ENCODE measurements at places on chromosomes 7 and 10.

GRCh38 chr10:12592967-12593366, 243.6 kb downstream of the CAMK1D start:
- DNase-seq = no peak

- no peak for DNase-seq
Measured at GRCh38 chr10:62528441-62528840, 154.3 kb downstream of the ZNF365 start.

- DNase-seq = no peak
Measured at GRCh38 chr7:19016140-19016539, 101.3 kb downstream of the TWIST1 start.

GRCh38 chr10:43078986-43079273, 2.1 kb downstream of the RET start:
- DNase-seq = no peak

DNA sequence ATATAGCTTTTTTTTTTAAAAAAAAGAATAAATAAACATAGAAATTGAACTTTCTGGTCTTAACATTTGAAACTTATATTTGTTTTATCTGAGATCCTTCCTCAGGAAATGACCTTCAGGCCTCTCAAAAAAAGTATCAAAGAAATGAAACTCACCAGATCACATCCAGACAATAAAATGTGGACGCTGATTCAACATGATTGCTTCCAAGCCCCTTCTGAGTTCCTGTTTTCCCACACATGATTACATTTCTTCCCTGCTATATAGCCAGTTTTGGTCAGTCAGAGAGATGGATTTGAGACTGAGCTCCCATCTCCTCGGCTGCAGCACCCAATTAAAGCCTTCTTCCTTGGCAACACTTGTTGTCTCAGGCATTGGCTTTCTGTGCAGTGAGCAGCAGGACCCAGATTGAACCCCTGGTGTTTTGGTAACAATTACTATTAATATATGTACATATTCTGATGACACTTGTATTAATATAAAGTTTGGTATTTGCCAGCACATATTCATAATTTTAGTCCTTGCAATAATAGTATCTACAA, 21.8 kb upstream of the SVIL start:
- no peak for DNase-seq

DNA sequence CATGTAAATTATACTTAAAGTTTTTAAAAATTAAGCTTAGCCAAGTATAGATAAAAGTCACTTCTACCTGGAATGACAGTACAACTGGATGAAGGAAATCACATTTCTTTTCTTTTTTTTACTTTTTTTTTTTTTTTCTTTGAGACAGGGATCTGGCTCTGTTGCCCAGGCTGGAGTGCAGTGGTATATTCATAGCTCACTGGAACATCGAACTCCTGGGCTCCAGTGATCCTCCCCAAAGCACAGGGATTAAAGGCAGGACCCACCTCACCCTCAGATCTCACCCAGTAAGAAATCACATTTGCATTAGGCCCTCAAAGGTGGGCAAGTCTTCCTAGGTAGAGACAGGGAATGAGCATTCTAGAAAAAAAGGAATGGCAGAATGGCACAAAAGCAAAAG, 69.5 kb upstream of the C1GALT1 start:
- DNase-seq = no peak

- no peak for DNase-seq
Measured at GRCh38 chr10:62224606-62225005, 44.0 kb downstream of the RTKN2 start.

GRCh38 chr7:146660839-146661238, 544.2 kb downstream of the CNTNAP2 start:
- DNase-seq = no peak

- no peak for DNase-seq
Measured at GRCh38 chr7:39349452-39350123, 216.6 kb upstream of the YAE1 start.

DNA sequence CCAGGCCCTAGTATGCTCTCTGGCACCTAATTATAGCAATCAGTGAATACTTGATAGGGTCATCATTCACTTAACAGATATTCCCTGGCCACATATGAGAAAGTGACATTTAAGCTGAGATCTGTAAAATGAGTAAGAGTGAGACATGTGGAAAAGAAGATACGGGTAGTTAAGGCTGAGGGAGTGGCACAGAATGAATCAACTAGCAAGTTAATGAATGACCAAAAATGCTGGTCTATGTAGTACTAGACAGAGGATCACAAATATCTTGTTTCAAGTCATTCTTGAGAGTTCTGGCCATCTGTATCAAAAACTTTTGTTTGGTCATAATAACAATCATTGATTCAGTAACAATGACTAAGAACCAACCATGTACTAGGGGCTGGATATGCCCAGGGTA, 954.9 kb downstream of the CNTNAP2 start:
- DNase-seq = no peak

DNA sequence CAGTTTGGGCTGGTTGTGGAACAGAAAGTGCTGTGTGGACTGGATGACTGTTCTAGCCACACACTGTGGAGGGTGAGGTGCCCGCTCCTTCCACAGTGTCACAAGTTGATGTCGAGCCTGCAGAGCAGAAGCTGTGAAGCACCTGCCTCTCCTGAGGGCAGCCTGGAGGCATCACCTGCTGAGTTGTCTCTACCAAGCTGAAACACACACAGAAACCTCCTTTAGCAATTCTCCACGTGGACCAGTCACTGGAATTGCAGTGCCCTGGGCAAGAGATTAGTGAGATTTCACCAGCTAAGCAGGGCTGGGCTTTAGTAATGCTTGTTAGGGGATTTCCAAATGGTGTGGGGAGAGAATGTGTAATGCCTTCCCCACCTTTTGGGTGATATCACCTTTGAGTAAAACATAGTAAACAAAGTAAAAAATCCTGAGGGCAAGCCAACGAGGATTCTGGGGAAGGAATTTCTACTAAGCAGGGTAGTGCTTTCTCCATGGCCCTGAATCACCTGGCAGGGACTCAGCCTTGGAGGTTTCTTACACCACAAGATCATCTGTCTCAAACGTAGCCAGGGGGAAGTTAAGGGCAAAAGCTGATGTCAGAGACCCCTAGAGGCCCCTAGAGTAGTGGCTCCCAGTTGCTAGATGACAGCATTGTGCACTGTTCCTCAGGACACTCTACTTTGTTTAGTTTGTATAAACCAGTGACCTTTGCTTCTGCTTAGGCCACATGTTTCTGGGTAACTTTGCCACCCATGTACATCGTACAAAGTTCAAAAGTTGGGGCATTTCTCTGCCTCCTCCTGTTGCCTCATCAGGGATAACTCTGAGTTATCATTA, 233.1 kb upstream of the IGFBP3 start:
- no peak for DNase-seq

GRCh38 chr7:37439653-37440026, 9.0 kb downstream of the ELMO1 start:
- no peak for DNase-seq
